ENCODE measurements at places on chromosomes 2 and 18. TPM values are rescaled to one million over a fixed set of nuclear protein-coding genes. Genes with fewer than 3 reads are reported as not detected.

SIX3 gene
- 0.39 TPM for total RNA-seq

RNF144A gene
- total RNA-seq = 17.3 TPM

- DNase-seq = peak; percentile 41
Measured at GRCh38 chr2:74498500-74499266, 720 bp downstream of the LBX2 start.

GRCh38 chr2:7709907-7710306 is 792.7 kb downstream of the RNF144A start:
- no peak for DNase-seq

GRCh38 chr2:68971591-68972231 is 2.7 kb upstream of the GKN1 start:
- no peak for DNase-seq

MDH1B gene
- not detected for total RNA-seq

- DNase-seq = no peak
Measured at GRCh38 chr2:143550500-143550899, 421.3 kb downstream of the ARHGAP15 start.

TEX51 gene
- not detected for total RNA-seq

RGPD4 gene
- 0.21 TPM for total RNA-seq

DNA sequence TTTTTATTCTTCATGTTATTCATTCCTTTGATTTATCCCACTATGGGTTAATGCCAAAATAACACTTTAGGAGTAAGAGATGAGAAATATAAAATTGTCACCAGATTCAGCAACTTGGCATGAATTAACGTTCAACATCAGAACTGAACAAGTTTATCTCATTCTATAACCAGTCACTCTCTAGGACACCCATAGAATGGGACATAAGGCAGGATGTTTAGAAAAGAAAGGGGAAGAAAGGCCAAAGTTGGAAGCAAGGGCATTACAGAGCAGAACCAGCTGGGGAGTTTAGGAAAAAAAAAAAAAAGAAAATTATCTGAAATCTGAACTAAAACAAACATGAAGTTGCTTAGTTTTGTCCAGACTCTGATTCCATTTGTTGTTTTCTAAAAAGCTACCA is 211.0 kb downstream of the PMAIP1 start:
- DNase-seq = no peak

DNA sequence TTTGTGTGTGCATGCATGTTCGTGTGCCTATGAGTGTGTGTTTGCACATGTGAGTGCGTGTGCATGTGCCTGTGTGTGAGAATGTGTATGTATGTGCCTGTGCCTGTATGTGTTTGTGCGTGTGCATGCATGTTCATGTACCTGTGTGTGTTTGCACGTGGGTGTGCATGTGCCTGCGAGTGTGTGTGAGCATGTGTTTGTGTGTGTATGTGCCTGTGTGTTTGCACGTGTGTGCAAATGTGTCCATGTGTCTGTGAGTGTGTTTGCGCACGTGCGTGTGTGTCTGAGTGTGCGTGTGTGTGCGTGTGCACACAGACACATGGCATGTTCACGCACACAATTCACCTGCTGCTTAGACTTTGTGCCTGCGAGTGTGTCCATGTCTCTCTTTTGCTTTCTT is 853.5 kb upstream of the SALL3 start:
- DNase-seq = no peak

DNA sequence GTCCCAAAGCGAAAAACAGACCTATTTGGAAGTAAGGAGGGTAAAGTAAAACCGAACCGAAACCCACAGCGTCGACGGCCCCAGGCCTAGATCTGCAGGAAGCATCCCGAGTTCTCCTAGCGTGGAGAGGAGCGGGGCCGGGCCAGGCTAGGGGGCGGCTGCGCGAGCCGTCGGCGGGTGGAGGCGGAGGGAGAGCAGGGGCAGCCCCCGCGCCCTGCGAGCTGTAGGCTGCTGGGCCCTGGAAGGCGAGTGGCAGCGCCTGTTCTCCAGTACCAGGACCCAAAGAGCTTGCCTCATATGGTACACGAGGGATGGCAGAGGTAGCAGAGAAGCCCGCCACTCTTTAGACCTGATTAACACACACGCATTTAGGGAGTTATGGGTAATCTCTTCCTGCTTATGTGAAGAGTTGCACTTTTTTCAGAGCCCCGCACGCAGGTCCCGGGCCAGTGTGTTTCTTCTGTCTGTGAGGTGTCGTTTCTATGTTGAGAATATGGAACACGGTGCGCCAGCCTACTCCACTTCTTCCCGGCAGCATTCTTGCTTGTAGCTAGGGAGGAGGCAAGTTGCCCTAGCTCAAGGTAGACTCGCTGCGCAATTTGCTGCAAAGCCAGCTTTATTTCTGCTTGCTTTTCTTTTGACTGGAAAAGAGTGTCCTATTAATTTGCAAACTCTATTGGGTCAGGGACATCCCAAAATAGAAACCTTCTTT is 71.1 kb downstream of the ARHGEF33 start:
- DNase-seq = no peak

MAP3K19 gene
- not detected for total RNA-seq

DNA sequence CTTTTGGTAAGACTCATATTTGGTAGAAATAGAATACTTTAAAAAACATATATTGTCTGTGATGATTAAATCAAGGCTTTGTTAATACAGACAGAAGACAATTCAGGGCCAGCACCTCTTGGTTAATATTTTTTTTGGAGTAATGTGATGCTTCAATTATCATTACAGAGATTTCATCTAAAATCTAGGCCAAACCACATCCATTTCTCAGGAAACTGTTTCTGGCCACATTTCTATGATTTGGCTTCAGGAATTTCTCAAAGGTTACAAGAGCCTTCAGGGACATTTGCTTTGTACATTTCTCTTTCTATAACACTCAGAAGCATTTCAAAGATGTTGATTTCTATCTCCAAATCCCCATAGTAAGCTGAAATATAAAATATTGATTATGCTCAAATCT is 614.9 kb downstream of the LRP1B start:
- no peak for DNase-seq

ANKRD30BL gene
- not detected for total RNA-seq

COL5A2 gene
- 0.63 TPM for total RNA-seq

DNA sequence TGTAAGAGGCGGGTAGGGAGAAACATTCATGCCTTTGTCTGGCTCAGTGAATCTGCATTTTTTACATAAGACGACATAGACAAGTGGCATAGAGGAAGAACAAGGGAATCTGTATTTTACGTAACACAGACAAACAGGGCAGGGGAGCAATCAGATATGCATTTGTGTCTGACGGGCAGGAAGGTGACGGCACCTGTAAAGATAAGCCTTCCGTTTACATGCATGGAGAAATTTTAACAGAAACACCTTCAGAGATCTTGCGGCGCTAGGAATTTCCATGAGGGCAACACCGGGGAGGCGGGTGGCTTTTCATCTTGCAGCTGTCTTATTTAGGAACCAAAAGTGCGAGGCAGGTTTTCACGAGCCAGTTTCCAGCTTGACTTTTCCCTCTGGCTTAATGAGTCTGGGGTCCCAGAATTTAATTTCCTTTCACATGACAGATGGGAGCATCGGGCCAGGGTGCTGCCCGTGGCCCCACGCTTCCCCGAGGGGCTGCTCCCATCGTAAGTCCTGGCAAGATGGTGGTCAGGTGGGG is 42.6 kb downstream of the RTP5 start:
- DNase-seq = no peak

GRCh38 chr2:1294900-1295299 is 118.4 kb upstream of the TPO start:
- DNase-seq = no peak

- no peak for DNase-seq
Measured at GRCh38 chr2:38164881-38165280, 88.9 kb upstream of the CYP1B1 start.

- DNase-seq = no peak
Measured at GRCh38 chr2:102674836-102675235, 55.5 kb downstream of the SLC9A2 start.

- DNase-seq = peak; percentile 90
Measured at GRCh38 chr2:165953655-165954606, at the start of gene TTC21B. TSS of gene TTC21B (minus strand) at chr2:165953776. CDS start at chr2:165953705, 71 bp downstream.

MYOM1 gene
- total RNA-seq = 1.7 TPM
